OCI-LY7 (cell line): ENCODE measurements at places on chromosomes 5 and 9. TPM values are rescaled to one million over a fixed set of nuclear protein-coding genes. Genes with fewer than 3 reads are reported as not detected.

The PLAC8L1 gene
- total RNA-seq = 1.7 and 2.1 TPM in 2 replicates

DNA sequence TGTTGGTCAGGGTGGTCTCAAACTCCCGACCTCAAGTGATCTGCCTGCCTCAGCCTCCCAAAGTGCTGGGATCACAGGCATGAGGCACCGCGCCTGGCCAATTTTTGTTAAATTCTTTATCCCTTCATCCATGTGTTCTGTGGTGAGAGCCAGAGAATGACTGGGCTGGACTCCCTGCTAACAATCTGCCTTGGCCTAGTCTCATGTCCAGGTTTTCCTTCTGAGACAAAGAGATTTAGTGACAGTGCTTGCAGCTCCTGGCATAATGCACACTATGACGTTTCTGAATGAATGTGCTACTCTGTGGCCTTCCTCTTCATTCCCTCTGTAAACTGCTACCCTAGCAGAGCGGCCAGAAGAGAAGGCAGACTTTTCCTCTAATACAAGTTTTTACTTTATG is 79.3 kb downstream of the FOXD1 start:
- DNase-seq = no peak

The SAXO1 gene
- 0.63 TPM in 1 of 2 replicates, not detected in the other for total RNA-seq

GRCh38 chr5:68519143-68519542 is 303.6 kb downstream of the PIK3R1 start:
- DNase-seq = no peak

The KIAA0825 gene
- total RNA-seq = 0.09 and 0.19 TPM in 2 replicates
